ENCODE measurements at places on chromosomes 2 and 18.

DNA sequence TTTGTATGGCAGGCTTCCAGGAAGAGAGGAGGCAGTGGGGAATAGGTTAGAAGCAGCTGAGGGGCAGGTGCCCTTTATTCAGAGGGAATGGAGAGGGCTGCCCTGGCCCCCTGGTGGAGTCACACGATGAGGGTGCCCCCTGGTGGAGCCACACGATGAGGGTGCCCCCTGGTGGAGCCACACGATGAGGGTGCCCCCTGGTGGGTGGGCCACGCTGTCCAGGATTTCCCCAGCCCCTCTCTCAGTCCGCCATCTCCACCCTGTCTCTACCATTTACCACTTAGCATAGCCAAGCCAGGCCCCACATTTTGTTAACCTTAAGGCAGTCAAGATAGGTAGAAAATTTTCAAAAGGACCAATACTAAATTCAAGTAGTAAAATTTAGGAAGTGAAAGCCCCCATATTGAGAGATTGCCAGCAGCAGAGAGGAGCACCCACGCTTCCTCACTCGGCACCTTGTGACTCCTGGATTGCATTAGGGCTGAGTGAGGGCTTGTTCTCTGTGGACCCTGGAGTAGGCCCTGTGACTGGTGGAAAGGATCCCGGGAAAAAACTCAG, 10.4 kb upstream of the FAM228A start:
- peak; percentile 24 for DNase-seq

DNA sequence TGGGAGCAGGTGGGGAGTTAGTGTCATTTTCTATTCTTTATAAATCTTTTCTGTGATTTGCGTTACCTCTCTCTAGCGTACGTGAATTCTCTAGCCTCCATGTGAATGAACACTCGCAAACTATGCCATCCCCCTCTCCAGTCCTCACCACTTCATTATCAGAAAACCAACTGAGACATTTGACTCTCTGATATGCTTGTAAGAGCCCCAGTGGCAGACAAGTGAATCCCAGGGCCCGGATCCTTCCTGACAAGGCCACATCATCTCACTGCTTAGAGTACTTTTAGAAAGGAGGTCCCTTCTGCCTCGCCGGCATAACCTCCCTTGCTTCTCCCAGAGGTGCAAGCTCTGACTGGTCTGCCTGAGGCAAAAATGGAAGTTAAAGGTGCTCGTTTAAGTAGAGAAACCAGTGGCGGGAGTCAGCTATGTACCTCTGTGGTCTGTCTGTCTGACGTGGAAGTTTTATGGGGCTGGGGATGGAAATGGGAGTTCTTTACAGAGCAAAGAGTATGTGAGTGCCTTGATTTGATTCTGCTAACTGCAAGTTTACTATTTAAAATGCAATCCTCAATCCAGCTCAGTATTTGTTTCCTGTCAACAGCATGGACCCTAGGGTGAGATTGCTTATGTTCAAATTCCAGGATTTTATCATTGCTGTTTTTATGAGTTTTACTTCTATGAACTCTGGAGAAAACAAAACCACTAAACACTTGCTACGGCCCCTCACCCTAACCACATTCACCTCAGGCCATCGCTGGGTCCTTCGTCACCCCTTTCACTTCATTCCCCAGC, 114.9 kb upstream of the MSTN start:
- DNase-seq = no peak

- DNase-seq = no peak
These were observed 73.2 kb downstream of the EMILIN2 start for GRCh38 chr18:2920027-2920426.

- no peak for DNase-seq
These were observed 15.5 kb downstream of the WDFY1 start for GRCh38 chr2:223929571-223930102.

GRCh38 chr2:45741161-45741850, 89.8 kb downstream of the PRKCE start:
- no peak for DNase-seq

DNA sequence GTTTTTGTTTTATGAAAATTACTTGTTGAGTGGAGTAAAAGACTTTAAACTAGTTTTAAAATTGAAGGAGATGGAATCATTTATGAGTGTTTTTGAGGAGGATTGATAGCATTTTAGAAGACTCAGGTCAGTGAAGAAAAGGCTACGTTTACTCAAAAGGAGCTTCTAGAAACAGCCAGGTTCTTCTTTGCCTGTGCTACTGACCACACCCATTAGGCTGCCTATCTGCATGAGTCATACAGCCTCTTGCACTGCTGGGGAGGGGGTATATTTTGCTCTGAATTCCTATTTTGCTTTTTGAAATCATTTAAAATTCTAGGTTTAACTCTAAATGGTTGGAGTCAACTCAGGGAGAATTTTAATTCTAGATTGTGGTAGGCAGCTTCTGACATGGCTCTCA, 22.3 kb downstream of the EFEMP1 start:
- DNase-seq = no peak

DNA sequence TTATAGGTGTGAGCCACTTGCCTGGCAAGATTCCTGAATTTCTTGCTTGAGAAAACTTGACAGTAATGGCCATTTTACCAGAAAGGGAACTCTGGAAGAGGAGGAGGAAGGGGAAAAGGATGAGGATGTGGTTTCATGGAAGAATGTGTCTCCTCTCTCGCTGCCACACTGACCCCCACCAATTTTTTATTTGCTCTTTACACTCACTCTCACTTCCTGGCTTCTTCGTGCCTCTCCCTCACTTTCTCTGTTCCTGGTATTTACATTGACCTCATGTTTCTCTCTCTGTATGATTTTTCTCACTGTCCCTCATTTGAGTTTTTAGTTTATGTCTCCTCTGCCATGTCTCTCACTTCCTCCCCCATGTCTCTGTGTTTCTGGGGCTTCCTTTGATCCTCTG, 134.5 kb upstream of the CAB39 start:
- DNase-seq = no peak

- no peak for DNase-seq
These were observed 979.5 kb upstream of the CELF4 start for GRCh38 chr18:38545071-38545470.

DNA sequence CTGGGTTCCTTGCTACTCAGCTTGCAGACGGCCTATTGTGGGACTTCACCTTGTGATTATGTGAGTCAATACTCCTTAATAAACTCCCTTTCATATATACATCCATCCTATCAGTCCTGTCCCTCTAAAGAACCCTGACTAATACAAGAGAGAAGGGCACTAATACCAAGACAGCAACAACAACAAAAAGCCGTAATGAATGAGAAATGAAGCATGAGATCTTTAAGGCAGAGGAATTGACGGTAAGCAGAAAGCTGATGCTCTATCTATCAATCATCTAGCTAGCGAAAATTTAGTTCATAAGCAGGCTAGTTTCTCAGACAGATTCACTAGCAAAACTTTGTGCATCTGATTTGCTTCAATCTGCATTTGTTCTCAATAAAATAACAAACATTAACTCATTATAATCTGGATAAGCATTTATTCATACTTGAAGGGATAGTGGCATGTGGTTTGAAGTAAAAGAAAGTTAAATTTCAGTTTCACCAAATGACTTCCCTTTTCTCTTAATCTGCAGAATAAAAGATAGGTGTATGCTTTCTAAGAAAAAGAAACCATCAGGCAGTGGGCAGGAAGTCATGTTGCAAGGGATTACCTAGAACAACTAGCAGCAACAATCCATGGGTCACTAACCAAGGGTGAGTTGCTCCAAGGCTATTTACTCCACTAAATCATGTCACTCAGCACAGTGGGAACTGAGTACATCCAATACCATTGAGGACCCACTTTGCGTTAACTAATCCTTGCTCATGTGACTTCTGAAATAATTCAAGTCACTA, 376.5 kb downstream of the TMEM182 start:
- no peak for DNase-seq

- DNase-seq = no peak
These were observed 486.2 kb downstream of the EPHA4 start for GRCh38 chr2:221085936-221086335.

GRCh38 chr2:96325884-96326255, 753 bp downstream of the ITPRIPL1 start:
- DNase-seq = peak; percentile 30

GRCh38 chr2:205364261-205364660, 318.0 kb upstream of the NRP2 start:
- DNase-seq = no peak

- no peak for DNase-seq
These were observed 122.9 kb upstream of the STPG4 start for GRCh38 chr2:47277987-47278386.

- no peak for DNase-seq
These were observed 151.4 kb downstream of the LDLRAD4 start for GRCh38 chr18:13369756-13370510.

DNA sequence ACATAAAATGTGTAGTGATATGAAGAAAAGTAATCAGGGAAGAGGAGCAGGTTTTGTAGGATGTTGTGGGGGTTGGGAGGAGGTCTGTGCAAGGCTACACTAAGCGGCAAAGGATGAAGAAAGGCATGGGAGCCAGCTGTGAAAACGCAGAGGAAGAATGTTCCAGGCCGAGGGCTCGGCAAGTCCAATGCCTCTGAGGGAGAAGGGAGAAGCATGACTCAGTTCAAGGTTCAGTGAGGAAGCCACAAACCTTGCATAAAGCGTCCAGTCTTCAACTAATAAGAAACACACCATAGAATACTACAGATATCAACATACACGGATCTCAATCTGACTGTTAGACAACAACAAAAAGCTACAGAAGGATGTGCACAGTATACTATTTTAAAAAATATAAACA, 16.2 kb downstream of the EPB41L3 start:
- DNase-seq = no peak

DNA sequence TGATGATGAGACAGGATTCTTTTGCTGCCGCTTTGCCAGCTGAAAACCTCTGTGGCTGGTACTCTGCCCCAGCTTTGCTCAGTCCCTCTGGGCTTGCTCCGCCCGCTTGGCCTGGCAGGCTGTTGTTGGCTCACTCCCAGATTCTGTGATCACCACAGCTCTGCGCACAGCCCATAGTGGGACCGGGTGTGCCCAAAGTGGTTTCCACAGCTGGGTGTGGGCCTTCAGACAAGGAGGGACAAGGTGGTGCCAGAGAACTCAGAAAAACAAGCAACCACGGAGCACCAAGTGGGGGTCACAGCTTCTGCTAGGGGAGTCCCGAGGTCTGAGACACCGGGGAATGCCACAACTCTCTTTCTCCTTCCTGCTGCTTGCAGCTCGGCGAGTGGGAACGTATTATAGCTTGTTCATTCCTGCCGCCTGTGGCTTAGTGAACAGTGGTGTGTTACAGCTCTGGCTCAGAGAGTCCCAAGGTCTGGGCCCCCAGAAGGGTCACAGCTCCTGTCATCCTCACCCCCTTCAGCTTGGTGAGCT, 9.2 kb upstream of the KYNU start:
- DNase-seq = no peak

DNA sequence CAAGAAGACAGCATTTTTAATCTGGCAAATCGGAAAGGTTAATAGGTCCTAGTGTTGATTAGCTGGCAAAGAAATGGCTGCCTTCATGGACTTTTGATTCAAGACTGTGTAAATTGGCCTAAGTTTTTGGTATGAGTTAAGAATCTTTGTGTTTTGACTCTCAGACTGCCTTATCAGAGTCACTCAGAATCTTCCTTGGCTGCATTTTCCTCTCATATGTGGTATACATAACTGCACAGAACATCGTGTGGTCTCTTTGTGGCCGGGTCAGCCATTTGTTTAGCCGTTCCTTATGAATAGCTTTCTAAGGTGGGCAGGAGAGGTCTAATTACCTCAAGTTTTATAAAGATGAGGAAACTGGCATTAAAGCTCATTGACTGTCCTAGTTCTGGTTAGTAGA, 30.1 kb downstream of the CAB39 start:
- DNase-seq = no peak

- no peak for DNase-seq
These were observed 185.0 kb upstream of the SMIM21 start for GRCh38 chr18:75612456-75612855.

DNA sequence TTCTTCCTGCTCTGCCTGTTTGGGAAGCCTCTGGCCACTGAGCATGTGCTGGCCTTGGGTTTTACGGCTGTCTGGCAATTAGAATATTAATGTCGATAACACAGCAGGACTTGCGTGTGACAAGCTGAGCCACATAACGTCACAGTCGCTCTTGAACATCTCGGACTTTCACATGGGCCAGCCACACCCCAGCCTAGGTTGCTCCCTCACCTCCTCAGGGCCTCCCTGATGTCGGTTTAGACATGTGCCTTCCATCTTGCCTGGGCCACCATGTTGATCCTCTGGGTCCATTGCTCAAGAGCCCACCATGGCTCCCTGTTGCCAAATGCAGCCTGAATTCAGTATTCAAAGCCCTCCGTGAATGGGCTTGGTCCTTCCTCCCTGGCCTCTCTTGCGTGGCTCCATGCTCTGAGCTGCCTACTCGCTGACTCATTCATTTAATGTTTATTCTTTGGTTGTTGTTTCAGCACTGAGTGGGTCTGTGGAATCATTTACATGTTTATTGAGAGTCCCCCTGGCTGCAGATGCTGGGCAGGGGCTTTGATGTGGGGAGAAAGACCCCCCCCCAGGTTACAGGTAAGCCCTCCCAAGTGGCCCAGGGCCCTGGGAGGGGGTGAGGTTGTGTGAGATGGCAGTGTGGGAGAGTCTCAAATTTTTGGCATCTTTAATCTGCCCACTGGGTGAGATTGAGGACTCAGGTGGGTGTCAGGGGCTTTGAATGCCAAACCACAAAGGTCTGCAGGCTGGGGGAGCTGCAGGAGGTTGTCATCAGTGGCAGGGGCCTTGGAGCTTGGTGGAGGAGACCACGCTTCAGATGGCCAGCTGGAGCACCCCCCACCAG, 62.0 kb downstream of the ODC1 start:
- DNase-seq = no peak

DNA sequence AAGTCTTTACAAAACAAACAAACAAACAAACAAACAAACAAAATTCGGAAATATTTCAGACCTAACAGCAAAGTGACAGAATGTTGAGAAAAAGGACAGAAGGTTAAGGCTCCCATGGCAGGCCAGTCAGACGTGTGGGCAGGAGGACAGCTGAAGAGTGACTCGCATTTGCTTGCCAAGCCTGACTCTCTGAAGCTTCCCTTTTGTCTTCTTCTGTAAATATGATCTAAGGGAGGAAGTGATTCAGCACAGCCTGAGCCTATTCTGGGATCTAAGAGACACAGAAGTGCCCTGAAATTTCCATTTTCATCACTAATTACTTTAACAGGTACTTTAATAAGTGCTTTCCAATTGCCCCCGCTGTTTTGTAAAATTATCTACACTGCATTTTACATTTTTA, 134.0 kb upstream of the LYPD1 start:
- DNase-seq = no peak

DNA sequence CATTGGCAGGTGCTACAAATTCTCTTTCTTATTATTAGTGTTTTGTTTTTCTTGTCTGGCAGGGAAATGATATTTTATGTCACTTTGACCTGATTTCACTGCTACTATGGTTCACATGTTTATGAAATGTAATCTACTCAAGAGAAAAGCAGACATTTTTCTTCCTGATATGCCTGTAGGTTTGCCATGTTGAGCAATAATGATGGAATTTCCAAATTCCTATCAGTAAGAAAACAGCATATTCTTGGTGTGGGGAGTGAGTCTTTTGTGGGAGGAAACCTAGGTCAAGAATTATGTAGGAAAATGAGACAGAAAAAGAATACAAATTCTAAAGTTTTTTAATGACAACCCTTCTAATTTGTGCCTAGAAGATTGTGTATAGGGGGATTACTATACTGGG, 356.4 kb downstream of the SLC4A3 start:
- no peak for DNase-seq

Data from stimulated activated CD8-positive, alpha-beta memory T cell treated with anti-CD3 and anti-CD28 coated beads, Interleukin-15, amount 100 ng/mL, for 48 hours (primary cell).